ENCODE measurements at places on chromosomes 2 and 18.
A peak's percentile ranks its signal among the peaks of the same experiment; 100 is the strongest.

DNA sequence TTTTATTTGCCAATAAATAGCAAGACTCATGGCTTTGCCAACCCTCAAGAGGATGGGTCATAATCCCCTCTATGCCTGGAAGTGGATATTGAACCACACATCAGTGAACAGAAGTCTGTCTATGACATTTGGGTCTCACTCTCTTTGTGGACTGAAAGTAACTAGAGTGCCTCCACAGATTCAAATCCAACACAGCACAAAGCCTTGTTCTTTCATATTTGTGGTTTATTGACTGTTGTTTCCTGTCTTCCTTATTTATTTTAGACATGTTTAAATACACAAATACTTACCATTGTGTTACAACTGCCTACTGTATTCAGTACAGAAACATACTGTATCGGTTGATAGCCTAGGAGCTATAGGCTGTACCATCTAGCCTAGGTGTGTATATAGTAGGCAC is 121.9 kb downstream of the TSN start:
- DNase-seq, result no peak

DNA sequence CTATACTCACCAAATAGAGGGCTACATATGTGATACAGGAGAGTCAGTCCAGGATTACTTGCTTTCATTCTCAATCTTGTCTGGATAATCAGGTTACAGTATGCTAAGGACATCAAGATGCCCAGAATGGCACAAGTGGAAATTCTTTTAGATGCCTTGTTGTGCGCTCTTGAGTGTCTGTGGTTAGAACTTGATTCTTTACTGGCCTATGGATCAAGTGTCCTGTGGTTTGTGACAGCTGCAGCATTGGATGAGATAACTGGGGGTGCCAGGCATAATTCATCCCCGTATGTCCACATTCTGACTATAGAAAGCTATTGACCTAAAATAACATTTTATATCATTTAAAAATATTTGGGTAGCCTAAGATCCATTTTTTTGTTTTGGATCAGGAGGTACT is 40.1 kb downstream of the CDC42EP3 start:
- DNase-seq, result no peak

DNA sequence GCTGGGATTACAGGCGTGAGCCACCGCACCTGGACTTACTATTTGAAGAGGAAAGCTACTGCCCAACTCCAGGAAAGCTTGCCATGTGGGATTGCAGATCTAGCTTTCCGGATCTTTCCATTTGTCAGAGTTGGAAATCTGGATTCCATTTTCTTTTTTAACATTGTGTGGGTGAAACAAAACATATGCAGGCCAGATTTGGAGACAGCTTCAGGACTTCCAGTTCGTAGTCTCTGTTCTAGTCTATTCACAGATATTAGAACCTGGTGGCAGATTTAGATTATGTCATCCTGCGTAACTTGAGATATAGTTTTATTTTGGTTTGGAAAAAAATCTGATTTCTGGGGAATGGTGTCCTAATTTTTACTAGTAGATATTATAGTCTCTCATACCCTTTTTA is 70.5 kb downstream of the ZNF236 start:
- no peak for DNase-seq

DNA sequence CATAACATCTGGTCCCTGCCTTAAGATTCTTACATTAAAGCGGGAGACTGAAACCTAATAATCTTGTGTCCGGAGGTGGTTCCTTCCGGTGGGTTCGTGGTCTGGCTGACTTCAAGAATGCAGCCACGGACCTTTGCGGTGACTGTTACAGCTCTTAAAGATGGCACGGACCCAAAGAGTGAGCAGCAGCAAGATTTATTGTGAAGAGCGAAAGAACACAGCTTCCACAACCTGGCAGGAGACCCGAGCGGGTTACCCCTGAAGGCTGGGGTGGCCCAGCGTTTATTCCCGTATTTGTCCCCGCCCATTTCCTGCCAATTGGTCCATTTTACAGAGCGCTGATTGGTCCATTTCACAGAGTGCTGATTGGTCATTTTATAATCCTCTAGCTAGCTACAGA is 122.3 kb upstream of the SIX2 start:
- no peak for DNase-seq

DNA sequence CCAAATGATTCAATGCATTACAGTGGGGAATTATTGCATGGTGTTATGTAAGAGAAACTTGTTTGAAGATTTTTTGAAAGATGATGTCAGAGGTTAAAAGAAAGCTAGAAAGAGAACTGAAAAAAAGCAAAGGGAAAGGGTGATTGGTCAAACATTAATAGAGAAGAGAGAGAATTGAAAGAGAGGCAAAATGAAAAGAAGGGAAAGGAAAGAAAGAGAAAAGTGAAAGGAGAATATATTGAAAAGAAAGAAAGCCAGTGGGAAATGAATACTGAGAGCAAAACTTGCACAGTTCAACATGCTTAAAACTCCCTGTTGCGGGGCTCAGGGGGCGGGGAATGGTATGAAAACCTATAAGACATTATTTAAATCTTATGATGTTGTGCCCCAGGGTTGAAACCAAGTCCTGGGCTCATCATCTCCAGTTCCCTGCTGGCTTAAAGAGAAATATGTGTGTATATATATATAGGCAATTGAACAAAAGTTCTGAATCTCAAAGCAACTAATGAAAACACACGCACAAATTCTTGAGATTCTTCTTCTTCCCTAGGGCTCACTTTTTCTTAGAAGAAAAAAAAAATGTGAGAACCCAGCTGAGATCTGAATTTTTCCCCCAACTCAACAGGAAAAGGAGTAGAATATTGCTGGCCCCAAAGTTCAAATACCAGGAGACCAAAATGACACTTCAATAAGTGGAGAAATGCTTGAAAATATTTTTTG is 2045.9 kb upstream of the CELF4 start:
- no peak for DNase-seq

GRCh38 chr18:70373042-70373519 is 84.2 kb downstream of the SOCS6 start:
- no peak for DNase-seq

DNA sequence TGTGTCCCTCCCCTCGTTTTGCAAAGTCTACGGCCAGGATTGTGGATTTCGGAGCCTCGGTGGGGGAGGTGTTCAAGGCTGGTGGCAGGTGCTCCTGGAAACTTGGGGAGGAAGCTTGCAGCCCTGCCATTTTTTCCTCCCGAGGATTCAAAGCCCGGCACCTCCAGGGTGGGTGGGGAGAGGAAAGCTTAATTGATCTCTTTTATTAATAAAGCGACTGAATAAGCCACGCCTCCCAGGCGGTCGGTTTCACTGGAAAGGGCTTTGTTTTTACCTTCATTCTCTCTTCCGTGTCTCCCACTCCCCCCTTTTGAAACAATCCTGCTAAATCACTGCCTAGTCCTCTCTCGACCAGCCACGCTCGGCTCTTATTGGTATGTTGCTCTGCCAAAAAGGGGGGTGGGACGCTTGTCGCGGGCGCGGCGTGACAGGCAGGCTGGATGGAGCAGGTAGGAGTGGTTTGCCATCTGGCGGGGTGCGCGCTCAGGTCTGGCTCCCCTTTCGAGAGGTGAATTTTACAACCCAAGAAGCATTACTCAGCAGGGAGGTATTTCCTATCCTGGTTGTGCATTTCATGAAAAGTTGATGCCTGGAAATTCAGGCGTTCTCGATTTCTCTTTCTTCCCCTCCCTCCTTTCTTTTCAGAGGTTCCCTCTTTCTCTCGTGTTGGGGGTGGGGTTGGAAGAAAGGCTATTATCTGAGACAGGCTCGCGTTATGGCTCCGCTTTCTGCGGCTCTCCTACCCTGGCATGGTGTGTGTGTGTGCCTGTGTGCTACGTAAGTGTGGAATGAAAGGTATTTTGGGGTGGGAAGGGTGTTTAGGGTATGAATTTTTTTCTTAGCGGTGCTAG is 1.4 kb downstream of the NEDD4L start:
- DNase-seq, result peak; percentile 40

- DNase-seq, result no peak
These were observed 14.8 kb upstream of the STEAP3 start for GRCh38 chr2:119208791-119209203.

- DNase-seq, result no peak
These were observed 19.3 kb downstream of the GPR55 start for GRCh38 chr2:230905448-230906421.

- no peak for DNase-seq
These were observed 75.3 kb upstream of the MGAT4A start for GRCh38 chr2:98806236-98806697.

- DNase-seq, result no peak
These were observed 6.7 kb upstream of the ATG16L1 start for GRCh38 chr2:233244818-233245217.

DNA sequence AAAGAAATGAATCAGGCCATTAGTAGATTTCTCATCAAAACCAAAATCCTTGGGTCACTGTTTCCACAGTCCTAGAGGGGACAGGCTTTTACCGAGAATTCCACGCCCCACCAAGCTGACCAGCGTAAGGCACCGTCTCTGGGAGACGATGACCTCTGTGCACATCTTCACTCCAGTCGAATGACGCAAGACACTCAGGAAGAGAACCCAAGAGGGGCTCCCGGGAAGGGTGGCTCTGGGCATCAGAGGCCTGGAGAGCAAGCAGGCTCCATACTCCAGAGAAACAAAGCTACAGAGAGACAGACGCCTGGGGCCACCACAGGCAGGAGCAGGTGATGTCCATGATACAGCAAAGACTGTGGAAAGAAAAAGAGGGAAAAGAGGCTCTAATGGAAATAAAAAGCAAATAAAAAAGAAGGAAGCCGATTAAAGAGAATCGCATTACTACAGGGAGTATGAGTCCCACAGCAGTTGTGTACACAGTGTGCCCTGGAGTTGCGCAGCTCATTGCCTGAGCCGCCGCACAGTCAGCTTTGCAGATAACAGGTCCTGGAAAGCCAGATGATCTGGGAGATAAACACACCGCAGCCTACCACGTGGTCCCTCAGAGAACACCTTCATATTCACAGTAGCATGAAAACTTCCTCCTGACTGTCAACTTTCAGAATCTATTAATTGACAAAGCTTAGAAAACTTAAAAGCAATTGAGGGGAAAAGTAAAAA is 572.7 kb upstream of the SALL3 start:
- no peak for DNase-seq

DNA sequence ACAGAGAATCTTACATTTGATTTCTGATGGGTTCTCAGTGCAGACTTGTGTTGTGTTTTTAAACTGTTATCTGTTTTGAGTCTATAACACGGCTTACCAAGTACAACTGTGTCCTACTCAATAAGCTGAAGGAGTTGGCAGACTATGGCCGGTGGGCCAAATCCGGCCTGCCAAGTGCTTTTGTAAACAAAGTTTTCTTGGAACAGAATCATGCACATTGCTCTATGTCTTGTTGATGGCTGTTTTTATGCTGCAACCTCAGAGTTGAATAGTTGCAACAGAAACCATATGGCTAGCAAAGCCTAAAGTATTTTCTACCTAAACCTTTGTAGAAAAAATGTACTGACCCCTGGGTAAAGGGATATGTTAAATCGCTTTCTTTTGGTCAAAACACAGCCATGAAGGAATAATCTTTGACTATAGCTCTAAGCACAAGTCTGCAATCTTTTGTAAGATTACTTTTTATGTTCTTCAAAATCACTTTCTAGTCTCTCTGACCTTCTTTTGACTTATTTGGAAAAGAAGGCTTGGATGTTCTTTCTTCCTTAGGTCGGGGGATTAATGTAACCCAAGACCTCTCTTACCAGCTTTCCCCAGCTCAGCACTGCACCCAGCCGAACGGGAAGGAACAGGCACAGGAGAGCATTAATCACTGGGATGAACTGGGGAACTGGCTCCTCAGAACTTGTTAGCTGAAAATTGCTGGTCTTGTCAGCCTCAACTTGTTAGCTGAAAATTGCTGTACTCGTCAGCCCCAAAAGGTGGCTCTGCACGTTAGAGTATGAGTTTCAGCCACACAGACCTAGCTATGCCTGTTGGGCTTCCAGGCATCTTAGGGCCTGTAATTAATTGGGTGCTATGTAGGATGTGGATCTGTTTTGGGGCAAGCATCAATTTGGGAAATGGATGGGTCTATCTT is 75.4 kb downstream of the CD8B2 start:
- no peak for DNase-seq

DNA sequence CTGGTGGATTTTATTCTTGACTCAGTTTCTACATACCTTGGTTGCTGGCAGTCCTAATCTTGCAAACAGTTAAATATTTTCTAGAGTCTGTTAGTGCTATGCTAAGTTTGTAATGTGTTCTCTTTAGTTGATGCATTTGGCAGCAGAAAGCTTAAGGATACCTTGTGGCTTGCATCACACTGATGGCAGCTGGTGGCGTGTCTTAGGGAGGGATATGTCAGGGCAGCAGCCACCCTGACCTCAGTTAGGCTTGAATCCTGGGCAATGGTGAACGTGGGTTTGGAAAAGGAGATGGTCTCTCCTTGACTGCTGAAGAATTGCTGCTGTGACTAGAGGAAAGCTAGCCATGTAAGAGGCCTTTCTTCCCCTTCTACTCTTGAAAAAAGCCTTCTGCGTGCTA is 4.2 kb downstream of the IAH1 start:
- DNase-seq, result no peak

GRCh38 chr18:37985126-37985525 is 419.5 kb upstream of the CELF4 start:
- no peak for DNase-seq

DNA sequence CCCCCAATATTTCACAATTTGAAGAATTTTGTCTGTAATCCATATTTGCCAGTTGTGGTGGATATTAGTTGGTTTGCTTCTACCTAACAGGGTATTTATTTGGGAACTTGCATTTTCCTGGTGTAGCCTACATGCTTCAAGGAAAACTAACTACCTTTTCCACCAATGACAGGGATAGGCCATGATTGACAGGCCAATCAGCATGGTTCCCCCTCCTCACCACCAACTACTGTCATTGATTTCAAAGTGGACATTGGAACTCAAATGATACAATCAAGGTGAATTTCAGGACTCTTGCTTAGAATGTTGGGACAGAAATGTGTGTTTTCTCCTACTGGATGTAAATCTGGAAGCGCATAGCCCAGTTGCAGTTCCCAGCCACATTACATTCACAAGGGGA is 10.1 kb upstream of the TANC1 start:
- DNase-seq, result no peak

DNA sequence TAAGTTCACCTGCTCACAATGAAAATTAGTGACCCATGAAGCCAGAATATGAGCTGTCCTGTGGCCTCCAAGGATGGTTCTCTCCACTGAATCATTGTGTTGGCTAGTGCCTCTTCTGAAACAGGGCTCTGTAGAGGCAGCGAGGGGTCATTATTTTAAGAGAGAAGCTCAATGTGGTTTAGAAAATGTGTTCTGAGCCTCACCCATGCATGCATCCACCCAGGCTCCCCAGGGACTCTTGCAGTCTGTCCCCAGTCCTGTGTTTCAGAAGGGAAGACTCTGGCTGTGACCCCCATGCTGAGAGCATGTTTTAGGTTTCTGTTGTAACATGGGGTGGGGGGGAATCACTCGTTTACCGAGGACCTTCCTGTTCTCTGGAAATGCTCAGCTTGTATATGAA is 135.2 kb downstream of the RNF144A start:
- DNase-seq, result no peak

GRCh38 chr2:70596293-70596692 is 42.7 kb upstream of the TGFA start:
- no peak for DNase-seq

DNA sequence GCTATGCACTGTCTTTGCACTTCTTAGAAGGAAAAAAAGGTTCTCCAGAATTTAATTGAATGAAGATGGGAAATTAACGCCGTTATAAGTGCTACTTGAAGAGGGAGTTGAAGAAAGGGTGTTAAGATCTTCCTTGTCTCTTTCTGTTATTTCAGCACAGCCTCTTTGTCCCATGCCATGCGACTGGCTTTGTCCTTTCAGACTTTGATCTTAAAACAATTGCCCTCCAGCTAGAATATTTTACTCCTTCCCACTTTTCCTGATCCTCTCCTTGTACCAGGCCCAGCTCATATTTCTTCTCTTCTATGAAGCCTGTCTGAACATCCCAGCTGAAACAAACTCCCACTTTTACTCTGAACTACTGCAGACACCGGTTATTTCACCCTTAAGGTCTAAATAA is 51.4 kb downstream of the RAB27B start:
- no peak for DNase-seq

Measured in endothelial cell (in vitro differentiated cells).